ENCODE measurements at places on chromosomes 1 and 21. TPM values are rescaled to one million over a fixed set of nuclear protein-coding genes. Genes with fewer than 3 reads are reported as not detected.

The IL22RA1 gene
- total RNA-seq: 0.36 TPM

GRCh38 chr1:68347415-68347814 lies 102.3 kb downstream of the RPE65 start:
- H3K27ac ChIP-seq: no peak overlapping the region
- H3K36me3 ChIP-seq: no peaks in the 10 kb centered on the region
- H3K4me3 ChIP-seq: no peak overlapping the region

DNA sequence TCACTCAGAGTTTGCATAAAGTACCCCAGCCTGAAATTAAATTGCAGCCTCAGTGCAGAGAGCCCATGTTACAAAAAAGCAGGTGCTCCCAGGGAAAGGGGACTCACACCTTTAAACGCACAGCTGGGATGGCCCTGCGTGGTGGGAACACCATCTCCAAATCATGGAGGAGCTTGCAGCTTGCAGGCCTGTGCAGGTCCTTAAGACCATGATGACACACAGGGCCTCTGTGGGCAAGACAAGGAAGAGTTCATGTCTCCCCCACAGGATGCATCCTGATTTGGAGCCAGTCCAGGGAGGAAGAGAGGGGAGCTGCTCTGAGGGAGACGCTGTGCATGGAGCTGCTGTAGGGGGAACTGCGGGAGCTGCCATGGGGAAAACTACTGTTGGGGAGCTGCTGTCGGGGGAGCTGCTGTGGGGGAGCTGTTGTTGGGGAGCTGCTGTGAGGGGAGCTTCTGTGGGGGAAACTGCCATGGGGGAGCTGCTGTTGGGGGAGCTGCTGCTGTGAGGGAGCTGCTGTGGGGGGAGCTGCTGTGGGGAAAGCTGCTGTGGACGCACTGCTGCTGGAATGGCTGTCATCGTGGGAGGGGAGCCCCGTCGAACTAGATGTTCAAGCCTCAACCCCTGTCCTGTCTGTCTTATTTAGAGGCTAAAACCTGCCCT lies 113.9 kb downstream of the MATN1 start:
- no peaks in the 10 kb centered on the region for H3K27me3 ChIP-seq
- no peaks in the 10 kb centered on the region for H3K4me1 ChIP-seq
- DNase-seq: no peak
- no peak overlapping the region for H3K27ac ChIP-seq
- H3K36me3 ChIP-seq: no peaks in the 10 kb centered on the region

DNA sequence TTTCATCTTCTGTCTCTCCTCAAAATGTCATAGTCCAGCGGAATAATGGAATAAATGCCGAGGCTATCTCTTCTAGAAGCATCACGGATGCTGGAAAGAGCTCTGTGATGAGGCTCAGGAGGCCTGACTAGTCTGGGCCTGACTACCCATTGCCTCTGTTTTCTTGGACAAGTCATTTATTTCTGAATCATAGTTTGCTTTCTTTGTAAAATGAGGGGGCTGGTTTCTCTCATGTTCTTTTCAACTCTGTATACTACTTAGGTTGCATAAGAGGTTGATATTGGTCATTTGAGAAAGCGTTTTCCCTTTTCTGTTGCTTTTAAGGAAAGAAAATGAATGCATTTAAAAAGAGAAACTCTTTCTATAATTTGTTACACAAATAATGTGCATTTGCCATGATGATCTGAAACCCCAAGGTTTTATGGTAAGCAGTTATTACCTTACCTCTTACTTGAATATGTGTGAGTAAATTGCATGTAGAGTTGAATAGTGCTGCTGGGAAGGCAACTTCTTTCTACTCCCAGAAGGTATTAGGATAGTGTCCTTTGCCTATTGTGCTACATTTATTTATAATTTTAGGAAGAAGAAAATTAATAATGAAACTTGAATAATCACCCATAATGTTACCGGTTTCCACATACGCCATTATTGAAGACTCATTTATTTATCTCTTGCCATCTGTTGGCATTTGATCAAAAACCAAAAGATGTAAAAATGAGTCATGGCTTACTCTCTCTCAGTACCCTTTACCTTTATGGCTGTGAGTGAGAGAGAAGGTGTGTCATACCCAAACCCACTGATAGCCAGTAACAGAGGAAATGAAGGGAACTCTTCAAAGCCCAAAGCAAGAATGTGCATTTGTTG lies 179.1 kb downstream of the FASLG start:
- no peak overlapping the region for H3K27ac ChIP-seq
- no peaks in the 10 kb centered on the region for H3K4me1 ChIP-seq
- no peaks in the 10 kb centered on the region for H3K36me3 ChIP-seq
- no peak overlapping the region for H3K4me3 ChIP-seq
- no peaks in the 10 kb centered on the region for H3K27me3 ChIP-seq
- DNase-seq: no peak

GRCh38 chr21:17798796-17799195 lies 20.4 kb downstream of the C21orf91 start:
- no peaks in the 10 kb centered on the region for H3K27me3 ChIP-seq
- DNase-seq: no peak
- H3K4me3 ChIP-seq: no peak overlapping the region
- H3K36me3 ChIP-seq: no peaks in the 10 kb centered on the region
- no peaks in the 10 kb centered on the region for H3K4me1 ChIP-seq

GRCh38 chr1:101161619-101162018 lies 75.2 kb upstream of the S1PR1 start:
- no peak for DNase-seq
- H3K36me3 ChIP-seq: no peaks in the 10 kb centered on the region
- H3K4me1 ChIP-seq: no peaks in the 10 kb centered on the region
- H3K27me3 ChIP-seq: no peaks in the 10 kb centered on the region
- H3K4me3 ChIP-seq: no peak overlapping the region
- H3K27ac ChIP-seq: peak overlapping the region; percentile 65

DNA sequence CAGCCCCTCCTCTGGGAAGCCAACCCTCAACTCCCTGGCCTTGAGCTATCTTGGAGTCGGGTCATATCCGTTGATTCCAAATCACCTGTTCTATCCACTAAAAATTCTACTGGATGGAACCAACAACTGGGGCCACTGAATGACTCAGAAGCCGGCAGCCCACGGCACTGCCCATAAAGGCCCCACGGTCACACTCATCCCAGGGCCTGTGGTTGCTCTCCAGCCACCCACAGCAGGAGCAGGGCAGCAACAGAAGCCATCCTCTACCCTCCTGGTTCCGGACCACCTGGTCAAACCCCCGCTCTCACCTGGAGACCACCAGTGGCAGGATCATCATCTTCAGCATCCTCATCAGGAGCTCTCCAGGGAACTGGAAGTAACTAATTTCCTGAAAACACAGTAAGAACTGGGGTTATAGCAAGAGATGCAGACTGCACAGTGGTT lies 8.4 kb downstream of the SLC1A7 start:
- H3K36me3 ChIP-seq: no peaks in the 10 kb centered on the region
- H3K27ac ChIP-seq: no peak overlapping the region
- no peaks in the 10 kb centered on the region for H3K4me1 ChIP-seq
- no peak for DNase-seq
- no peaks in the 10 kb centered on the region for H3K27me3 ChIP-seq

- peaks cover 18% of the 10 kb centered on the region for H3K27me3 ChIP-seq
- no peak overlapping the region for H3K27ac ChIP-seq
- H3K4me1 ChIP-seq: no peaks in the 10 kb centered on the region
Observed at GRCh38 chr1:162823771-162824525, 33.4 kb downstream of the HSD17B7 start.

GRCh38 chr1:117122330-117123025 lies 929 bp upstream of the TRIM45 start:
- H3K27ac ChIP-seq: peak overlapping the region; percentile 94
- H3K36me3 ChIP-seq: no peaks in the 10 kb centered on the region
- no peaks in the 10 kb centered on the region for H3K27me3 ChIP-seq
- peak; percentile 31 for DNase-seq
- H3K4me3 ChIP-seq: peak overlapping the region; percentile 85

The S100A1 gene
- 492 TPM for total RNA-seq

DNA sequence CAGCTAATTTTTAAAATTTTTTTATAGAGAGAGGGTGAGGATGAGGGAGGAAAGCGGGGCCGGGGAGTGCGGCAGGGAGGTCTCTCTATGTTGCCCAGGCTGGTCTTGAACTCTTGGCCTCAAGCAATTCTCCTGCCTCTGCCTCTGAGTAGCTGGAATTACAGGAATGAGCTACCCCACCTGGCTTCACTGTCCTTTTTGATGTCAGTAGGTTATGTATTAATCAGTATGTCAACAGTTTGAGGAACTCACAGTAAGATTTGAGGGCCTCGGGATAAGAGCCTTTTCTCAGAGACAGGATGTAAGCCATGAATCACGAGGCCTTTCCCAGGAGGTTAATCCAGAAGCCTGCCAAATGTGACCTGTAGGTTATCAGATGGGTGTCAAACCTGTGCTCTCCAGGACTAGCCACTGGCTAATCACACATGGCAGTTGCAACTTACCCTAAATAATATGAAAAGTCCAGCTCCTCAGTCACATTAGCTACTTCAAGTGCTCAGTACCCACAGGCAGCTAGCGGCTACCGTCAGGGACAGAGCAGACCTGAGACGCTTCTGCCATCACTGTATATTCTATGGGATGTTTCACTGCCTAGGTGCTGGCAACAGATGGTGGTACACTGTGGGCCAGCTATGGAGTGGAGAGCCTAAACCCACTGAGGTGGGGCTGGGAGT lies 33.1 kb downstream of the TRIM67 start:
- H3K4me3 ChIP-seq: no peak overlapping the region
- H3K4me1 ChIP-seq: peaks cover 7% of the 10 kb centered on the region
- H3K27ac ChIP-seq: no peak overlapping the region
- no peaks in the 10 kb centered on the region for H3K27me3 ChIP-seq
- no peak for DNase-seq
- H3K36me3 ChIP-seq: no peaks in the 10 kb centered on the region

- no peaks in the 10 kb centered on the region for H3K36me3 ChIP-seq
- H3K4me1 ChIP-seq: peaks cover 22% of the 10 kb centered on the region
- H3K27me3 ChIP-seq: no peaks in the 10 kb centered on the region
- no peak overlapping the region for H3K27ac ChIP-seq
- no peak overlapping the region for H3K4me3 ChIP-seq
- no peak for DNase-seq
Observed at GRCh38 chr1:203656796-203657747, 30.4 kb downstream of the ATP2B4 start.

The OR2L3 gene
- not detected for total RNA-seq

GRCh38 chr1:49340576-49340975 lies 563.9 kb upstream of the BEND5 start:
- no peaks in the 10 kb centered on the region for H3K27me3 ChIP-seq
- no peak for DNase-seq
- no peaks in the 10 kb centered on the region for H3K36me3 ChIP-seq
- H3K4me3 ChIP-seq: no peak overlapping the region
- H3K4me1 ChIP-seq: no peaks in the 10 kb centered on the region

- H3K27ac ChIP-seq: no peak overlapping the region
- H3K4me1 ChIP-seq: no peaks in the 10 kb centered on the region
- H3K27me3 ChIP-seq: no peaks in the 10 kb centered on the region
- no peak overlapping the region for H3K4me3 ChIP-seq
- H3K36me3 ChIP-seq: no peaks in the 10 kb centered on the region
Observed at GRCh38 chr1:107442551-107442950, 301.7 kb downstream of the NTNG1 start.

GRCh38 chr1:6144647-6145395 lies 35.3 kb downstream of the CHD5 start:
- H3K27me3 ChIP-seq: peaks cover 31% of the 10 kb centered on the region
- no peak for DNase-seq
- H3K27ac ChIP-seq: no peak overlapping the region

DNA sequence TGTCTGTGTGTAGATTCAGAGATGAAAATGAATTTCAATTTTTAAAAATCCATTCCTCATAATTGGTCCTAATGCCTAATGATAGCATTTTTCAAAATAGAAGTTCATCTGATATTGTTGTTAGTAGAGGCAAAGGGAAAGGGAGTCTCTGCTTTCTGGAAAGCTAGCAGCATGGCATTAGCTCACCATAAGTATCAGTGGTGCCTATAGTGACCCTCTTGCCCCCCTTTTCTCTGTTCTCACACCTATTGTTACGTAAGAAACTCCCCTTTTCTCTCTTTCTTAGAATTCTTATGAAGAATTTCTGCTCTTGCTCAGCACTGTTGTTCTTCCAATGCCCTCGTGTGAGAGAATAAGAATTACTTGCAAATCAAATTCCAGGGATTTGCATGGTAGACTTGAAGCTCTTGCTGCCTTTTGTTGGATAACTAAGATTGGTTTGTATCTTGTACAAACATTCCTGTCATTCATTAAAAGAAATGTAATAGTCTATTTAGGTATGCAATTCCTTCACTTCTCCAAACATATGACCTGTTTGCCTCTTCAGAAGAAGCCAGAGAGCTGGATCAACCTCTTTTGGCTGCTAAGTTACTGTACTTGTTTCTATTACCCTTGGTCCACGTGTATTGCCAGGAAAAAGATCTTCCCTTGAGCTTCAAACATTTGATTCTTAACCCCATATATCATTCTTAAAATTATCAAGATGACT lies 69.2 kb upstream of the MAGI3 start:
- no peak overlapping the region for H3K27ac ChIP-seq
- H3K4me1 ChIP-seq: no peaks in the 10 kb centered on the region
- DNase-seq: no peak
- no peaks in the 10 kb centered on the region for H3K36me3 ChIP-seq

The NBPF6 gene
- total RNA-seq: not detected

- H3K27ac ChIP-seq: no peak overlapping the region
- no peaks in the 10 kb centered on the region for H3K27me3 ChIP-seq
- no peak for DNase-seq
- H3K4me3 ChIP-seq: no peak overlapping the region
- H3K4me1 ChIP-seq: peaks cover 22% of the 10 kb centered on the region
Observed at GRCh38 chr1:184956999-184957700, 17.2 kb downstream of the NIBAN1 start.

The HRNR gene
- total RNA-seq: not detected

The DYNLT4 gene
- total RNA-seq: not detected

DNA sequence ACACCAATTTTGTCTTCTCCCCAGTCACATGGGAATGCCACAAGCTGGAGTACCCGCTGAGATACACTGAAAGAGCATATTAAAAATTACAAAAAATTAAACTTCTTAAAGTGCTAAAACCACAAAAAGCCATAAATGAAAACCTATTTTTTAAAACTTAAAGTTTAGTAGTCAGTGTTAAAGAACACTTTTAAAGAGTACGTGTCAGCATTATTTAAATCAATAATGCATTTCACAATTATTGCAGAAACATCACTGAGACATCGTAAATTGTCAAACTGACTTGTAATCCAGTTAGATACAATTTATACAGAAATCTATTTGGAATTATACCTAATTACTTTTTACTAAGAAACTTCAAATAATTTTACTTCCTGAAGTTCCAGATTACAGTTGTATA lies 22.9 kb downstream of the ZBTB21 start:
- no peaks in the 10 kb centered on the region for H3K4me1 ChIP-seq
- H3K4me3 ChIP-seq: no peak overlapping the region
- H3K27ac ChIP-seq: no peak overlapping the region
- no peak for DNase-seq

All from gastrocnemius medialis (tissue), 4 donors.